ENCODE measurements at places on chromosomes 7 and 10.

- no peak for DNase-seq
Observed at GRCh38 chr10:43125274-43125845, 12.9 kb upstream of the CSGALNACT2 start.

GRCh38 chr7:136131304-136131630 lies 154.1 kb upstream of the MTPN start:
- no peak for DNase-seq

DNA sequence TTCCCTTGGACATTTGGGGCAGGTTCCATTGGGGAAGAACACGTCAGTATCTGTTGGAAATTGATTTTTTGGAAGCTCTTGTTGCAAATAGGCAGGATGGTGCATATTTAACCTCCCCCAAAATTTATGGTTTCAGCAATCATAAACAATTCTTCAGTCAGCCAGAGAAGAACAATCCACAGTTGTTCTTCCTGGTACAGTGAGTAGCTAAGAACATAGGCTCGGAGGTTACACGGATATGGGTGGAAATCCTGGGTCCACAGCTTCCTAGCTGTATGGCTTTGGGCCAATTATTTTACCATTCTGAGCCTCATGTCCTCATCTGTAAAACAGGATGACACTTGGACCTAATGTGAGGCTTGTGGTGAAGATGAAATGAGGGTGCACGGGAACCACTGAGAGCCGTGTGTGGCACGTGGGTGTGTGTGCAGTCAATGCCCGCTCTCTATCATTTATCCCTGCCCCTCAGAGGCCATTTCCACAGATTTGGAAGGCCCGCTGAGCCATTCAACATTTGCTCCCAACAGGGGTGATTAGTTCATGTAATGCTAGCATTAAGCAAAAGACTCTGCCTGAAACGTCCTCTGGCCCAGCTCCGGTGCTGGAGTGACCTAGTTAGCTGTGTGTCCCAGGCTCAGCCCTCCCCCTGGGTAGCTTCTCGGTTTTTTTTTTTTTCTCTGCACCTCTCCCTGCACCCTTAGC lies 9.7 kb downstream of the CAMK1D start:
- DNase-seq = no peak

- DNase-seq = peak; percentile 55
Observed at GRCh38 chr7:39453743-39454355, 112.4 kb upstream of the YAE1 start.
